AML-193 (cell line): ENCODE measurements at places on chromosomes 11 and 22.
A peak's percentile ranks its signal among the peaks of the same experiment; 100 is the strongest.

DNA sequence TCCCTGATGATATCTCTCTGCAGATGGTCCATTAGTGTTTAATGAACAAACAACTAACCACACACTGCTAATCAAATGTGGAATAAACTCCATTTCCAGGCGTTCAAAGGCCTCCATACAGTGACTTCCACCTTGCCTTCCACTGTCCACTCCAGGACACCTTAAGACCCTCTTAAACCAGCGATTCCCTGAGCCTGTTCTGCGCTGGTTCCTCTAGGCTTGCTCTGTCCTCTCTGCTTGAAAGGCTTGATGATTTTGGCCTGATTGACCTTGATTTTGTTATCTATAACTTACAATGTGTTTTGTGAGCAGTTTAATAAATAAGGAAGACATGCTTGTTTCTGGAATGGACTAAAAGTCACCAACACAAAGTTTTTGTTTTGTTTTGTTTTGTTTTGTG is 12.0 kb downstream of the OVCH2 start:
- DNase-seq, result no peak

GRCh38 chr11:76761718-76762355 is 21.3 kb upstream of the TSKU start:
- DNase-seq, result no peak

DNA sequence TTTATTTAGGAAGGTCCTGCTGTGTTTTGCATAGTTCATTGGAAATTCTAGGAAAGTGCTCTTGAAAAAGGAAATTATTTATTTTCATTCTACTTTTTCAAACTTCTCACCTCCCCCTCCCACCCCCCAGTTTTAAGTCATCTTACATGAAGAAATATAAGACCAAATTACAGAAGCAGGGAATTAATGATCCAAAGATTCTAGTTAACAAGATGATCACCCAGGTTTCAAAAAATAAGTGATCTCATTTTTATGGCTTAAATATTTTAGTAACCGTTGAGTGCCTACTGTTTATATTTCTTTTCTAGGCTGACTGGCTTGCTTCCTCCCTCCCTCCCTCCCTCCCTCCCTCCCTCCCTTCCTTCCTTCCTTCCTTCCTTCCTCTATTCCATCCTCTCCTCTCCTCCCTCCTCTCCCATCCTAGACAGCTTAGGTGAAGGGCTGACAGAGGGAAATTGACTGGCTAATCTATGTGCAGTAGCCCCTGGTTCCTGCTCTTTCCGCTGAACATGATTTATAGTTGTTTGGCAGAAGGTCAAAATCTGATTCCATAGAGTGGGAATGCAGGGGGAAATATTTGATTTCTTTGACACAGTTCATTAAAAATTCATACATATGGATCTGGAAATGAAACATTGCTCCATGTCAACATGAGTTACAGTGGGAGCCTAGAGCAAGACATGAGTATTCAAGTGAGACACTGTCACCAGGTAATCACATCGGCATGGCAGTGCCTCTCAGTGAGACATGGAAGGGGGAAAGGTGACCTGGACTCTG is 123.4 kb downstream of the COMMD9 start:
- no peak for DNase-seq

- no peak for DNase-seq
Measured at GRCh38 chr11:65423516-65424204, 1.1 kb downstream of the NEAT1 start.

- DNase-seq, result no peak
Measured at GRCh38 chr11:129946256-129946655, 50.9 kb upstream of the NFRKB start.

- no peak for DNase-seq
Measured at GRCh38 chr11:75148436-75148983, 2.4 kb upstream of the SLCO2B1 start.

- DNase-seq, result no peak
Measured at GRCh38 chr22:39658806-39659463, 88.4 kb downstream of the CACNA1I start.

DNA sequence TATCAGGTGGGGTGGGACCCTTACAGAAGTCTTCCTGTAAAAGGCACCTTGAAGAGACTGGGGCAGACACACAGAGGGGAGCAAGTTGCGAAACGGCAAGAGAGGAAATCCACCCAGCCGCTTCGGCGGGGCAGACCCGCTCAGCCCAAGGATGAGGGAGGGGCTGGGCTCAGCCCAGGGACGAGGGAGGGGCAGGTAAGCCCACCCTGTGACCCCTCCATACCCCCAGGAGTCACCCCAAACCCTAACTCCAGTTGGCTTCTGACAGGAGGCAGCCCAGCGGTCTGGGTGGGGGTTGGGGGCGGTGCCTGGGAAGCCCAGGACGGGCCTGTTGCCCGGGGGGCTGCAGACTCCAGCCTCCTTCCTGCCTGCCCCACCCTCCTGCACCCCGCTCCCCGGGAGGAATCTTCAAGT is 965 bp downstream of the OSBPL5 start:
- no peak for DNase-seq

- no peak for DNase-seq
Measured at GRCh38 chr11:26841818-26842473, 120.1 kb upstream of the SLC5A12 start.

GRCh38 chr22:26580240-26580962 is 9.5 kb downstream of the TPST2 start:
- DNase-seq, result no peak

GRCh38 chr11:6240781-6241180 is 1.9 kb downstream of the CNGA4 start:
- DNase-seq, result peak; percentile 21

DNA sequence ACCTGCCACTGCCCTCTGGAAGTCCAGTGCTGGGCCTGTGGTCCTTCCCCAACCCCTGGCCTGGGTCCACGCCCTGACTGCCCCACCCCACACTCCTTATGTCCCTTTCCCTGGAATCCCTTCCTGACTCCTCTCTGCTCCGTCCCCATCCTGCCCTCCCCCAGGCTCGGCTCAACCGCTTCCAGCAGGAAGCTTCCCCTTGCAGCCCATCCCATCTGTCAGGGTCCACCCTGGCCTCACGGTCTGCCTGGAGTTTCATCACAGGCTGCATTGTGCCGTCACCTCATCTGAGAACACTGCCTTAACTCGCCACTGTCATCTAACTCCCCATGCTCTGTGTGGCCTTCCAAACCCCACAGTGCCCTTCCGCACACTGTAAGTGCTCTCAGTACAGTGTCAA is 64.3 kb downstream of the NAT10 start:
- DNase-seq, result no peak

GRCh38 chr11:73956876-73957653 is 6.2 kb downstream of the DNAJB13 start:
- no peak for DNase-seq

DNA sequence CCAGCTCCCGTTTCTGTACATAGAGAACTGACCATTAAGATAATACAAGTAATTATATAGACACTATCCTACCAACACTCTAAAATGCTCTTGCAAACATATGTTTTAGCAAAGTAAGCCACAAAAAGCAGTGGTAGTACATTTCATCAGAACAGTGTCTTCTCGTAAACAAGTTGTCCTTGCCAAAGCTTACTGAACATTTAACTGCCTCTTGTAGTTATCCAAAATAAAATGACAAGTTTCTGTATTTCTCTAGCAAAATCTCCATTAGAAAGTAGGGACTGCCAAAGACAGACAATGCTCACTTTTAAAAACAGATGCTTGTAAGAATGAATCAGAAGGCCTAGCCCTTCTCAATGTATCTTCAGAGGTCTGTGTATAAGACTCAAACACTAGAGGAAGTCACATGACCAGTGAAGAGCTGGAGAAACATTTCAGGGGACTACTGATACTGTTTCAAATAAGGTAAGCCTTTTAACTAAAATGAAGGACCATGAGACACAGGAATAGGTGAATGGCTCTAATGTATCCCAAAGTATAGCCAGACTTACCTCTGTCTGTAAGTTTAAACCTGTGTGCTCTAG is 7.8 kb upstream of the ZC3H12C start:
- no peak for DNase-seq

DNA sequence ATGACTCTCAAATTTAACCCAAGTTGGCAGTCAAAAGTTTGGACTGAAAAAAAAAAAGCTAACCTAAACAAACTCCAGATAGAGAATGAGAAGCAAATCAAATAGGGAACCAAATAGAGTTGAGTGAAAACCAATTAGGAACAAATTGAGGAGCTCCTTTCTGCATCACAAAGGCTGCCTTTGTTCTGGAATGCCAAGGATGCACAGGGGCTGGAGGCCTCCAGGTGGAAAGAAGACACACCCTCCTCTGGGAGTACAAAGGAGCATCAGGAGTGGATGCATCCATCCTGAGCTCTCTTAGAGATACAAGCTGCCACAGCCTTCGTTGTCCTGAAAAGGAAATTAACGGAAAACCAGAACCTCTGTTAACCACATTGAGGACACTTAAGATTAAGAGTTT is 73.3 kb downstream of the MRGPRX1 start:
- DNase-seq, result no peak

DNA sequence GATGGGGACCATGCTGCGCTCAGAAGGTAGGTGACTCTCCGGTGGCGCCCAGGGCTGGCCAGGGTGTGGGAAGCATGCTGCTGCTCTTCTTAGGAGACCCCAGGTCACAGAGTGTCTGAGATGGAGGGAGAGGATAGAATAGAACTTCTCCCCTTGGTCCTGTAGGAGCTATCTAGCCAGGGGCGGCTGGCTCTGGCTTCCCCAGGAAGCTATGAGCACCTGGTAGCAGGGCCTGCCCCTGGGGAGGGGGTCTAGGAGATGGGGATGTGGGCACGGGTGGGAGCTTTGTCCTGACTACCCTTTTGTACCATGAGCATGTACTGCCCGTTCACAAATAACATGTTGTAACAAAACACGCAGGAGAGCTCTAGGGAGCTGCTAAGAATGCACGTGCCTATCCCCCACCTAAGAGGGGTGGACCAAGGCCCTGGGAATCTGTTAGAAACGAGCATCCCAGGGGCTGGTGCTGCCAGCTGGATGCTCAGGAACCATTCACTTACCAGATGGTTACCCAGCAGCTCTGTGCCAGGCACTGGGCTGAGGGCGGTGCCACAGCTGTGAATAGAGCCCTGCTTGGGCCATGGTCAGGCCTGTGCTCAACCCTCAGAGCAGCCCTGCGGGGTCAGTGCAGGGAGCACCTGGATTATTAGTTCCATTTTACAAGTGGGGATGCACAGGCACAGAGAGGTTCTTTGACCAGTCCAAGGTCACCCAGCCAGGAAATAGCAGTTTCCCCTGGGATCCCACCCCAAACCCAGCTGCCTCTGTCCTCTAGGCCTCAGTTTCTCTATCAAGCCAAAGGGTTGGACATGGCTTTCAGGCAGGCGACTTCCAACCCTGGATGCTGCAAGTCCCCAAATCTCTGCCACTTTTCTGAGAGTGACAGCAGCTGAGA is 2.2 kb downstream of the SLC39A13 start:
- no peak for DNase-seq

DNA sequence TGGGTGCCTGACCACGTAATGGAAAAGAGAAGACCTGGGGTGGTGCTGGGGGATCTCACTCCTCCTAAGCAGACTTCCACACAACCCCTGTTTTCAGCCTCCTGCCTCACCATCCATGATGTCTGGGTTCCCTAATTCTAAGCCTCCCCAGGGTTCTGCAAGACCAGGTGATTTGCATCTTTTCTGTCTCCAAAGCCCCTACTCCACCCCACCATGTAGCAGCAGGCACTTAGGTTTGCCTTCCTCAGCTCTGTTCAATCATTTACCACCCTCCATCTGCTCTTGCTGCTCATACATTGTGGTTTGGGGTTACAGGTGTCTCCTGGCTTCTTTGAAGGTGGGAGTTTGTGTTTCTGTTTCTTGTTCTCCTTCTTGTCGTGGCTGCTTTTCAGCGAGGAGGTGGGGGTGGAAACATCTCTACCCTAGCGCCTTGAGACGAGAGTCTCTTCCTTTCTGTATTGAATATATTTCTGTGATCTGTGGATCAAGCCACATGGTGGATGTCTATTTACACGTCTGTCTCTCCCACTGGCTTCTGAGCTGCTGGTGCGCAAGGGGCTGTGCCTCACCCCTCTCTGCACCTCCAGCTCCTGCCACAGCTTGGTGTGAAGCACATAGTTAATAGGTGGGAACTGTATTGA is 6.6 kb upstream of the SSTR3 start:
- DNase-seq, result no peak

DNA sequence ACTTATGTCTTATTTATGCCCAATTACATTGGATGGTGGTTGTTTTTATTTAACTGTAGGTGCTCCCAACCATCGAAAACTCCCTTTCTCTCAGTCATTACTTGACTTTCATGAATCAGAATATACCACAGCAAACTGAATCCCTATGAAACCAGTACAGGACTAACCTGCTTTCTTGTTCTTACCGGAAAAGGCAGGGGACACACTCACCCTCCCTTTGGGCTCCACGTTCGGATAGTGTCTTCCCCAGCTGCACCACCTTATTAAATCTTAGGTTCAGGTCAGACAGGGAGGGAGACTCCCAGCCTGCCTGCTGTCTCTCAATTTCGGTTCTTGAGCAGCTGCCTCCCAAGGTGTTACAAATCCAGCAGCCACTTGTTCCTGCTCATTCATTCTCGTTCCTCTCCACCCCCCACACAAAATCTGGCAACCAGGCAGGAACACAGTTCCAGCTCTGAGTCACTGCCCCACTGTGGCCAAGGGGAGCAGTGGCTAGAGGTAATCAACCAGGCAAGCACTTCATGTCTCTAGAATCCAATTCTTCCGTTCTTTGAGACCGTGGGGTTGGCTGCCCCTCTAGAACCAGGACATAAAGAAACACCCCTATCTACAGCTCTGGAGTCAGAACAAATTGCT is 133.0 kb downstream of the PLEKHA7 start:
- DNase-seq, result no peak

GRCh38 chr11:120401506-120401905 is 65.3 kb downstream of the ARHGEF12 start:
- no peak for DNase-seq

- peak; percentile 54 for DNase-seq
Measured at GRCh38 chr11:2420502-2421225, 20.1 kb downstream of the TSSC4 start.

GRCh38 chr11:28820296-28820989 is 712.3 kb downstream of the METTL15 start:
- no peak for DNase-seq

- DNase-seq, result no peak
Measured at GRCh38 chr11:65917434-65918210, 1.2 kb downstream of the C11orf68 start.

GRCh38 chr11:117632306-117632705 is 164.7 kb downstream of the DSCAML1 start:
- no peak for DNase-seq

GRCh38 chr11:126366064-126366822 is 10.8 kb downstream of the ST3GAL4 start:
- no peak for DNase-seq

- DNase-seq, result no peak
Measured at GRCh38 chr11:123892031-123892430, 6.6 kb upstream of the TMEM225 start.
